ENCODE measurements at places on chromosomes 5 and 9.

DNA sequence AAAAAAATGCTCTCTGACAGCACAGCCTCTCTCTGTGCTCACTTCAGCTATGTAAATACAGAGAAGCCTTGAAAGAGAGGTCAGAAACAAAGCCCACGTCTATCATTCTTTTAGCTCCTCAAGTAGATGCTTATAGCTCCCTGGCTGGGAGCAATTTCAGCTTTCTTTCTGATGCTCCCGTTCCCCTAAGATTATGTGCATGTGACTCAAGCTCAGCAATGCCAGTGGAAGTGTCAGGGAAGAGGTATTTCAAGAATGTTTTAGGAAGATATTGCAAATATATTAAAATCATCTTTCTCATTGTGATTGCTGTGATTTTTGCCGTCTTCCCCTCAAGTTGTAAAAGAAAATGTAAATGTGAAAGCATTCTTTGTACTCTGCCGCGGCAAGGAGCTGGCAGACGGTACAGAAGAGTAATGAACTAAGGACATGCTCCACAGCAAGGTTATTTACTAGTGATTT, 1353.7 kb upstream of the ACO1 start:
- DNase-seq: no peak

DNA sequence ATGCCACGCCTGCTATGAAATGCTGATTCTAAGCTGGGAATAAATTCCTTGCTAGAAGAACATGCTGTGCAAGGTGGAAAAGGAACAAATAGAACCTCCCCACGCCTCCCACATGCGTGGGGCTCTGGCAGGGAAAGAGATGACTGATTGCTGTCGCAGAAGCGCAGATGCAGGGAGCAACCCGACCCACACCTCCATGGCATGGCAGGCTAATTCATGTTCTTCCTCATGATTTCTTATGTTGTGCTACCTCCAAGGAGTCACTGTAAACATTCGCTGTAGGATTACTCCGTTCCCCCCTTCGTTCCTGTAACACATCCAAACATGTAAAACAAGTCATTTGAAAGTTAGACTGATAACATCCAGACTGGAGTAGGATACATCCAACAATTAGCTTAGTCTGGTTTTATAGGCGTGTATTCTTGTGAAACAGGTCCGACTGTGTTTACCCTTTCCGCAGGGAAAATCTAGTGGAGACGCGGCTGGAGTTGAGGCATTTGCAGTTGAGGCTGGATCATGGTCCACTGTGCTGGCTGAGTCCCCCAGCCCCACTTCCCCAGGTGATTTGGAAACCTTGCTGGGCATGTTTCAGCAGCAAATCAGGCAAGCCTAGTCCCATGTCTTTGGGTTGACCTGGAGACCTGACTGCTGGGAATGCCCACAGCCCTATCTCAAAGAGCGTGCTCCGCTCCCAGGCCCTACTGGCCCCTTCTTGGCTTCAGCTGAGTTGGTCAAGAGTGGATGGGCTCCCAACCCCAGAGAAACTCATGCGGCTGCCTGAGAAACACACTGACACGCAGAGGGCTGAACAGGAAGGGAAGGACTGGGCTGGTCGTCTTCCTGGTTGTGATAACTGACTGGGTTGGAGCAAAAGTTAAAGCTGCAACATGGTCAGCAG, 24.8 kb upstream of the ANKRD33B start:
- no peak for DNase-seq

DNA sequence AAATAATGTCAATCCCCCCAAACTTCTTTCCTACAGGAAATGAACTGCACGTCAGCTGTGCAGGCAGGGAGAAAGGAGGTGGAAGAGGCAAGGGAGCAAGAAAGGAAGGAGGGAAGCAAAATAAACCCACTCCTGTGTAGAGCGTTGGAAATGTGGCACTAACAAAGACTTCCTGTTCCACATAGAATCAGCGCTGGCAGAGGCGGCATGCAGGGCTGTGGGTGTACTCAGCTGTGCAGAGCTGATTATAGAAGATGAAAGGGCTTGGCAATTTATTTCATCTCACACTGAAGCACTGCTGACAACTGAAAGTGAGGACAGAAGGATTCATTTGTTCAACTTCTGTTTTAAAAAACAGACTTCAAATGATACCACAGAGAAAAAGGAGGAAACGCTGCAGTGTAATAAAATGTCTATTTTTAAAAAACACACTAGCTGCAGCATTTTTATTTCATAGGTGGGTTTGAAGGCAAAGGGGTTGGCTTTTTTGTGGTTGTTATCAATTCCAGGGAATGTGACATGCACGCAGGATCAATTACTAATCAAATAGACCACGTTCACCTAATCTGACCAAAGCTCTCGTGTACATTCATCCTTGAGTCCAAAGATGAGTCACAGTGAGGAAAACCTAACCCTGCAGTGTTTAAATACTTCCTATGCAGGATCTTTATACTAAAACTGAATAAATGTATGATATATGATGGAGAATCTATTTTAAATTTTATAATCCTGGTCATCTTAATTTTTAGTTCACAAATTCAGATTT, 583.5 kb downstream of the ZNF608 start:
- no peak for DNase-seq

DNA sequence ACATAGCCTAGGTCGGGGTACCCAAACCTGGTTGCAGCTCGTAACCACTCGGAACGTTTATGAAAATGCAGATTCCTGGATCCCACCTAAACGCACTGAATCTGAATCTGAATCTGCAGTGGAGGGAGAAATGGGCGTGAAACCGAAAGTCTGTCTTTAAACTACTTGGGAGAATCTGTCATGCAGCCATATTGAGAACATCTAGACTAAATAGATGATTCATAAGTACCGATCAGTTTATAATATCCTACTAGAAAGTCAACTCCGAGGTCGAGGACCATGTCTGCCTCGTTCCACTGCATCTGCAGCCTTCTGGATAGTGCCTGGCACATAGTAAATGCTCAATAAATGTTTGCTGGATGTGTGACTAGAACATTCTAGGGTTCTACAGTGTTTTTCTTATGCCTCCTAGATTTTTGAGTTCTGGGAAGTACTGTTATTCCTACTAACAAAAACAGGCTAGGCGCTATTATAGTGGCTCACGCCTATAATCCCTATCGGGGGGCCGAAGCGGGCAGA, 632 bp downstream of the COQ4 start:
- no peak for DNase-seq

GRCh38 chr5:122362361-122362760, 50.3 kb downstream of the SNCAIP start:
- no peak for DNase-seq

GRCh38 chr5:154476354-154477205, 1.4 kb downstream of the HAND1 start:
- no peak for DNase-seq

GRCh38 chr5:181281984-181282316, 21.0 kb upstream of the TRIM52 start:
- DNase-seq: no peak

GRCh38 chr5:150758203-150758530, 650 bp downstream of the DCTN4 start:
- no peak for DNase-seq

GRCh38 chr5:60887746-60888145, 43.7 kb upstream of the ELOVL7 start:
- DNase-seq: no peak

DNA sequence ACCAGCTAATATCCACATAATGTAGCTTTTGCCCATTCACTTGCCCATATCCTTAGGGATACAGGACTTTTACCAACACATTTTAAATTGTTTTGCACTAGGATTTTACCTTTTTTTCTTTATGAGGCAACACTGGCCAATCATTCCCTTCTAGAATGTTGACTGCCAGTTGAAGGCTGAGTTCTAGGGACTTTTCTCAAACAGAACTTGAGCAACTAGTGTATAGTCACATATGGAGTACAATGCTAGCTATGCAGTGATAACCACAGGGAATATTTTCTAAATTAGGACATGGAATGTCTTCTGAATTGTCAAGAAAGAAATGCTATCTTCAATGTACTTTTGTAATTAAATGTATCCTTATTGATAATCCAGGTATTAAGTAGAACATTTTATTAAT, 133.6 kb downstream of the OXCT1 start:
- DNase-seq: no peak

DNA sequence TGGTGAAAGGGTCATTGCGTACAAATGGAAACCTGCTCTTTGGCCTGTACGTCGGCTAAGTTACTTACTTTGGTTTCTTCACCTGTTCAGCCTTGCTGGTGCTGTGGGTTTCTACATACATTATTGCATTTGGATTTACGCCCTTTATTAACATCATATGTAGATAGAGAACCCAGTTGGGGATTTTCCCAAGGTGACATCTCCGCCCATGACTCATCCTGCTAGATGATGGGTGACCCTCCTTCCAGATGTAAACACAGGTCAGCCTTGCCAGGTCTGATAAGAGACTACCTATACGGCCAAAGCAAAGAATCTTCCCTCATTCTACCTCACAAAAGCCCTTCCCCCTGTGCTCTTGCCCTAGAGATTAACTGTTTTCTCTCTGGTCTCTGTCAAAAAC, 360.9 kb downstream of the KDM4C start:
- DNase-seq: no peak

DNA sequence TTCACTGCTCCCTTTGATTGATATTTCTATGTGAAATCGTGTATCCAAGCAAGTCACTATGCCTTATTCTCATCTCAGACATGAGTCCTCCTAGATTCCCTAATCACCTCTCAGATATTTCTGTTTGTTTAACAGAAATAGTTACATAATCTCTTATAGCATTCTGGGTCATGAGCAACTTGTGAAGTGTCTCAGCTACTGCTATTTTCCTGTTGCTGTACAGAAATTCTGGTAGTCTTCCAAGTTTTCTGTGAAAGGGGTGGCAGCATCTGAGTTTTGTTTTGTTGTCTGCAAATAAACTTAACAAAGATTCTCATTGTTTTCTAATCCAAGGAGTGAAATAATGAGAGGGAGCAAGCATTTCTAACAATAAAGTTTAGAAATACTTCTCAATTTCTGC, 256.9 kb upstream of the ST8SIA4 start:
- DNase-seq: no peak

- peak; percentile 45 for DNase-seq
These were observed 205.8 kb upstream of the IER5L start for GRCh38 chr9:129383561-129384490.

DNA sequence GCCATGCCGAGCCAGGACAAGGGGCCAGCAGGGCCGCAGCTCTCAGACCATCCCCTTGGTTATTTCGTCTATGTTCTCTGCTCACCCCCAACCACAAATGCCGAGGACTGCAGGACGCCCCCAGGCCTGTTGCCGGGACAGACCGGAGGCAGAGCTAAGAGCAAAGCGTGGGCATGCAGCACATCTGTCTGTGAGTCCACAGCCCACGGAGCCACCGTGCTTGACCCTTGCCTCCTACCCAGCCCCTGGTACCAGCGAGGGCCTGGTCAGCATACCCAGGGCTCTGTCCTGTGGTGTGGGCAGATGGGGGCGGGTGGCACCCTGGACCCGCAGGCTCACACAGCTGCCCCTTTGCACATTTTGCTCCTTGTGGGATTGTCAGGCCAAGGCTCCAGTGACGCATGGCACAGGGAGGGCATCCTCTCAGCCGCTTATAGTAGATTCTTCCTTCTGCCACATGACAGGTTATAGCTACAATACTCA, 4.7 kb downstream of the BRD3 start:
- DNase-seq: no peak

GRCh38 chr5:125140855-125141254, 394.4 kb upstream of the ZNF608 start:
- no peak for DNase-seq

DNA sequence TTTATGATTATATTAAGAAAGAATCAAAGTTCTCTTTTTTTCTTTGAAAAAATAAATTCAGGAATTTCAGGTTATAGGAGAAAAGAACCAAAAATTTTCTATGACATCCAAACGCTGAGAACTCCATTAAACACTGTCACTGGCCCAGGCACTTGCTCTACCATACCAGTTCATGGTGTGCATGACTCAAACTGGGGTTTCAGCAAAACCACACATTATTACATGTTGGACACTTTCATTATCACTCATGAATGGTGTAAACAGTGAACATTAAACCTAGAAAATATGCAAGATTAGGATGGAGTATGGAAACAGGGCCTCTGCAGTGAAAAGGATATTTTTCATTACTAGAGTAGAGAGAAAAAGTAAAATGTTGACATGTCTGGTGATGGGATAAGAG, 369.9 kb upstream of the FAM174A start:
- DNase-seq: no peak

DNA sequence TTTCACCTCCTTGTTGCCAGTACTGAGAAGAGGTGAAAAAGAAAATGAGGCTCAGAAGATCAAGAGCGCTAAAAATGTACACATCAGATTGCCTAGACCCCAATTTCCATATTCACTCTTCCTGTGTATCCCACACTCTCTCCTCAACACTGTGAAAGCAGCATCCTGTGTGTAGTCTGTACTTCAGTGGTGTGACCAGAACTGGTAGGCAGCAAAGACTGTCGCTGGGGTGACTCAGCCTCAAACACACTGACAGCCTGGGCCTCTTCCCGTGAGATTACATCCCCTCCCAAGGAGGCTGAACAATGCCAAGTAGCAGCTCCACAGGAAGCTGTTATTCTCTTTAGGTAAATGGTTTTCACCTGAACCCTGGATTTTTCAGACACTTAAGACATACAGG, 135.5 kb downstream of the CCDC192 start:
- no peak for DNase-seq

- DNase-seq: no peak
These were observed 180.5 kb downstream of the CEMIP2 start for GRCh38 chr9:71587576-71588362.

- DNase-seq: no peak
These were observed 62.6 kb upstream of the DMAC1 start for GRCh38 chr9:7862170-7862569.

- DNase-seq: no peak
These were observed 293.4 kb upstream of the PTGER4 start for GRCh38 chr5:40386289-40386688.
